ENCODE measurements at places on chromosomes 2 and 18.
A peak's percentile ranks its signal among the peaks of the same experiment; 100 is the strongest.

DNA sequence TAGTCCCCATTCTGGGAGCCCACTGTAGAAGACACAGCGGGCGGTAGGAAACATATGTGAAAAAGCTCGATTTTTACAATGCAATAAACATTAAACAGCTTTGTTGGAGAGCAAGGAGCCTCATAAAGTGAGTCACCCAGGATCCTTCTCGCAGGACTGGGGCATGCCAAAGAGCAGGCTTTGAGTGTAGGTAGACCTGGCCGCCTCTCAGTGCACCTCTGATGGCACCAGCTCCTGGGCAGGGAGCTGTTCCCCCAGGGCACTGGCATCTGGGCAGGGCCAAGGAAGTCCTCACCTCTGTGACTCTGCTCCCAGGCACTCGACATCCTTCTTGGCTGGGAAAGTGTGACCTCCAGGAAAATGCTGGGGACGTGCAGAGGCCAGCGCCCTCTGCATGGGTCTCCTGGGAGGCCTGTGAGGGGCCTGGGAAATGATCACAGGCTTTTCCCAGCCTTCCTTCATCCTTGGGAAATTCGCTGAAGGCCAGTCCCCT lies 94.2 kb downstream of the POLR1A start:
- DNase-seq: no peak

GRCh38 chr2:225120186-225120585 lies 77.9 kb upstream of the DOCK10 start:
- peak; percentile 35 for DNase-seq

GRCh38 chr2:78132391-78133370 lies 610.5 kb upstream of the LRRTM4 start:
- DNase-seq: no peak

DNA sequence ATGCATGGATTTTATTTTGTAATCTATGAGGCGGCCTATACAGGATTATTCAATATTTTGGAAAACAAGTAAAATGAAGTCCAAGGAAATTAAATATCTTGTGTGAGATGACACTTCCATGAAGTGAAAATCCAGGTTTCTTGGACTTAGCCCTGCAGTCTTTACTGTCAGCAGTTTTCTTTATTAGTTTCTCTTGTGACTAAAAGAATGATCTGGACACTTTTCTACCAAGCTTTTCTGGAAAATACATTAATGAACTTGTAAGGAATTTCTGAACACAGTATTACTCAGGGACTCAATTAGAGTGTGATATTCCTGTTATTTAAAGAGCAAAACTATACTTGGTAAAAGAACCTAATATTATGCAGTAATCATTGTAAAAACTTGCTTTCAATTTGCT lies 610.4 kb upstream of the SLC8A1 start:
- no peak for DNase-seq

DNA sequence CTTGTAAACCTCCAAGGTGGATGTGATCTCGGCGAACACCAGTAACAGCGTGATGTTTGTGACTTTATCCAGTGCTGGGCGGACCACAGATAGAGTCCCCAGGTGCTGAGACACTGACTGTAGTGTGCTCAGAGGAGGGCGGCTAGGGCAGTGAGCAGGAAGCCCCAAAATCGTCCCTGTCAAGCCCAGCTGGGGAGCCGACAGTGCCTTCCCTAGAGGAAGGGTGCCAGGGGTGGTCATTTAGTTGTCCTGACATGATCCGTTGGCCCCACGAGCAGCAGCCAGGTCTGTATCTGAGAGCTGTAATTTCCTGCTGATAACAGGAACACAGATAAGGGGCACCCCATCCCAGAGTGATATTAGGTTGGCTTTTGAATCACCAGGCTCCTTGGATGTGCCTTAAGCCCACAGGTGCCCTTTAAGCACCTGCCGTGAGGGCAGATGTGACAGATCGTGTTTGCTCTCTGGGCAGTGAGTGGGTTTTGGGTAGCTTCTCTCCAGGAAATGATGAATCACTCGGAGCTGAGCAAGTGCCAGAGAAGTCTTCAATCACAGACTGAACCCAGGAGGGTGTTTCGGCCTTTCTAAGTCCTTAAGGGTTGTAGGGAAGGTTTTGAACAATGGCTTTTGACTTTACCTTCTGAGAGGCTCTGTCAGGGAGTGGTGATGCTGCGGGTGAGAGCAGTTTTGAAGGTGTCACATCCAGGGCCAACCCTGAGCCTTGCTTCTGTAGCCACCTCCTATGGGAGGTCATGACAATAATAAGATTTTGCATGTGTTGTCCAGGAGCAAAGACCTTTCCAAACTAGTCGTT lies 7.7 kb downstream of the LPIN1 start:
- peak; percentile 42 for DNase-seq

GRCh38 chr2:160696087-160696452 lies 202.5 kb upstream of the RBMS1 start:
- DNase-seq: no peak

DNA sequence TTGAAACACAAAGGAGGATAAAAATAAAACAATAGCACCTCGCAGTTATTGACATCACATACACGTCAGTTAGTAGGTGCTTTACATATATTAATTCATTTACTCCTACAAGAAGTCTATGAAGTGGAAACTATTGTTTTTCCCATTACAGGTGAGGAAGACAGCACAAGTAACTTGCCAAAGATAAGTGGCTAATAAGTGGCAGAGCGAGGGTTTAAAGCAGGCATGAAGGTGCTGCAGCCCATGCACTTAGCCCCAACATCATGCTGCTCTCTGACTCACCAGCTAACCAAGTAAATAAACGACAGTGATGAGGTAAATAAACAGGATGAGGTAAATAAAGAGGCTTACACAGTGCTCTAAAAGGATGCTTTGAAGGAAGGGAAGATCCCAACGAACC lies 498.6 kb upstream of the ZEB2 start:
- DNase-seq: no peak

DNA sequence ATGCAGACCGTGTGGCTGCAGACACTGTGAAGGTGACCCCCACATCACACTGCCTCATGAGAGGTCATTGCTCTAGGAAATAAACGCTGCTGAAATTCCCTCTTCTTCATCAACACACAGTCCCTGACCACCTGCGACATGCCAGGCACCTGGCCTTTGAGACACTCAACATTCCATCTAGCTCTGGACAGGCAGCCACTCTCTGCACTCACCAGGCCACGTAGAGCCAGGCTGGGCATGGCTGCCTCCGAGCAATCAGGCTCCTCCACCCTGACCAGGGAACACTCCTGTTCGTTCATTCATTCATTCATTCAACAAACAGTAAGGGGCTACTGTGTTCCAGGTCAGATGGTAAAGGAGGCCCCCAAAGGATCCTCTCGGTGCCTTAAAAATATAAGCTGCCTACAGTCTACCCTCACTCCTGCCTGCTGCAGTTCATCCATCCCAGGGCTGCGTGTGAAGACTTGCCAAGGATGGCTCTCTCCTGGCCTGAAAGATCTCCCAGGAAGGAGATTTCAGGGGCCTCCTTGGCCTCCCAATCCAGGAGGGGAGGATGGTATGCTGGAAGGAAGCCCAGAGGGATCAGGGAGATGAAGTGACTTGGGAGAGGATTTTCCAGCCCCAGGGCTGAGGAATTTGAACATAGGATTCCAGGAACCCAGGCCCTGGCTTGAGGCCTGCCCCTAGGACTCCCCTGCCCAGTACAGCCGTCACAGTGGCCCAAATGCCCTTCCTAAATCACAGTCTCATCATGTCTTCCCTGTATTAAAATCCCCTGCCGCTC lies 66.7 kb downstream of the TNS1 start:
- DNase-seq: peak; percentile 45

DNA sequence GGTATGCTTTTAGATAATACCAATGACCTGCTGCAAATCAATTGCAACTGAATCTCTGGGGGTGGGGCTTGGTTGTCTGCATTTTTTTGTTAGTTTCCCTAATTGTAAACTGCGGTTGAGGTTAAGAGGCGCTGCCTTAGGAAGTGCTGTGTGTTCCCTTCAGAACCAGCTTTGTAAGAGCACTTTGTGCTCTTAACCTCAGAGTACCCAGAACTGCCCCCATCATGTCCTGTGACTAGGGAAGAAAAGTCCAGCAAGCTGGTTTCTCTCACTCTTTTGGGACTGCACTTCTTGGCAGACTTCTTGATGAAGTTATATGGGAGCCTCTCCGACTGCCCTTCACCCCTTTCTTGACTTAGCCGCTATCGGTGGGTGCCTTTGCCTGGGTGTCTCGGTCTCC lies 245.5 kb upstream of the CXCR4 start:
- DNase-seq: no peak

DNA sequence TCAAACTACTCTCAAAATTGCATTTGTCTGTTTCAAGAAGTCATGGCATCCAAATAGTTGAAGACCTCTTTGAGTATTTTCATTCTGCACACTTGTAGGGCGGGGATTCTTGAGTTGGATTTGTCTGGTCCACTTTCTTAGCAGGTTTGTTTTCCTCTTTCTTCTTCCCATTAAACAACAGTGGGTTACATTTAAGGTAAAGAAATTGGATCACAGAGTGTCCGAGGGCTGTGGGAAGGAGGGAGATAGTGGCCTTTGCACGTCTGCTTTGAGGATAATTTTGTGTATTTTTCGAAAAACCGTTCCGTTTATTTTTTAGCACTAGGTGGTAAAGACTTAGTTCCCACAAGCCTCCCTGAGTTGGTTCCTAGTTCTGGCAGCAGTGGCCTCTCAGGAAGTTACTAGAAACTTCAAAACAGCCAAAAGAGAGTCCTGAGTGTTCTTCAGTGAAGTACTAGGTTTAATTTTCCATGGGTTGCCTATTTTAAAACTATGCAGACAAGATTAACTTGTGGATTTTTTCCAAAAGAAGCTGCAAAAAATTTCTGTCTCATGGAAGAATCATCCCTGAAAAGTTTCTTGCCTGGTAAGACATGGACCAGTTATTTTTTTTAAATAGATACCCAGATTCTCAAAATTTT lies 107.9 kb downstream of the CDC42EP3 start:
- DNase-seq: no peak

DNA sequence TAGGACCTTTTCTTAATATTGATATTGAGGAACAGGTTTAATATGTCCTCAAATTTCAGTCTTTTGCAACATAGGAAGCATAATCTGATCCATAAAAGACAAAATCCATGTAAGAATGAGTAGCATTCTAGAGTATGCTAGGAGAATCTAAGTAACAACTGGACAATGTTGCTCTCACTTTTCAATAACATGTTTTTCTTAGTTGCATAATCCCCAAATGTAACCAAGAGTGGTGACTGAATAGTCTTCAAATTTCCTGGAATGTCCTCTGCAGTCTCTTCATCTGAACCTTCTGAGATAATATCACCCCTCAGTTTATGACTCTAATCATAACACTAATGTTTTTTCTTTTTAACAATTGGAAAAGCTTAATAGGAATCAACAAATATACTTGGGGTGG lies 110.0 kb upstream of the ZEB2 start:
- DNase-seq: no peak

- DNase-seq: no peak
Measured at GRCh38 chr2:206160125-206160806, 571 bp downstream of the EEF1B2 start.

DNA sequence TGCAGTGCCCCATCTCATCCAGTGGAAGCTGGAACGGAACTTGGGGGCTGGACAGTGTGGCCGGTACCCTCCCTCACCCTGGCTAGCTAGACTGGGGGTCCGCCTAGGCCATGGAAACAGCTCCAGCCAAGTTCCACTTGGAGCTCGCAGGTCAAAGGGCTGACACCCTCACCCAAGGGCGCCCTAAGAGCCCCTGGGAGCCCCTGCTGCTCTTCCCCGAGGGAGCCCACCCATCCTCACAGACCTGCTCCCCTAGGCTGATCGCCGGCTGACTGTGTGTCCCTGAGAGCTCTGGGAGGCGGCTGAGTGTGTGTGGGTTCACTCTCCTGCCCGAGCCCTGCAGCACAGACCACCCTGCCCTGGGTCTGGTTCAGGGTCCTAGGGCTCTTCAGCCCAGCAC lies 118.2 kb upstream of the OTOS start:
- DNase-seq: no peak

- no peak for DNase-seq
Measured at GRCh38 chr2:101064125-101064502, 62.0 kb downstream of the RPL31 start.

DNA sequence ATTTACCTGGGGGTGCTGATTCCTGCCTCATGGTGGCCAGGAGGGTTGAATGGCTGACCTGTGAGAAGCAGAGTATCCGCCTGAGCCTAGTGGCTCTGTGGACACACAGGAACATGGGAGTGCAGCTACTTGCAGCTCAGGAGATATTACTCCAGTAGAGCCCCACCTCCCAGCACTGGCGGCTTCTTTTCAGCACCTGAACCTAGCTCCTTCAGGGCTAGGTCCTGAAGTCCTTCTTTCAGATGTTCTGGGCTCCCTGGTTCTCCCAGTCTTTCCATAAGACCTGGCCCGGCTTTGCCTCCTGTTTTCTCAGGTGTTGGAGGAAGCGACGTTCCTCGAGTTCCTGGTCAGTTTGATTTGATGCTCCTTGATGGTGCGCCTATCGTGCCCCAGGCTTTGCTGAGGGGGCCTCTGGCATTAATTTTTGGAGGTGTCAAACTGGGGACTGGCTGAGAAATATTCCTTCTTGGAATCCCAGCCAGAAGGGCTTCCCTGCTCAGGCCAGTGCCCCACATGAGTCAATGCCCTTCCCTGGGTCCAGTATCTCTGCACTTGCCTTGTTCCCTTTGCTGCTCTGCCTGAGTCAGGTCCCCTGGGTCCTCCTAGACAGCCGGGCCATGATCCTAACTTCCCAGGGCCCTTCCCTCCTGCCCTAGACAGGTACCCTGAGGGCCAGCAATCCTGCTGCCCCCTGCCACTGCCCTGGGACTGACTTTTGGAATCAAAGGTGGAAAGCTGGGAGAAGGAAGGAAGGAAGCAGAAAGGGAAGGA lies 110.7 kb upstream of the HAAO start:
- DNase-seq: no peak

GRCh38 chr2:20758997-20759396 lies 63.9 kb downstream of the LDAH start:
- DNase-seq: no peak

GRCh38 chr2:45120546-45120945 lies 111.3 kb upstream of the SIX2 start:
- no peak for DNase-seq

DNA sequence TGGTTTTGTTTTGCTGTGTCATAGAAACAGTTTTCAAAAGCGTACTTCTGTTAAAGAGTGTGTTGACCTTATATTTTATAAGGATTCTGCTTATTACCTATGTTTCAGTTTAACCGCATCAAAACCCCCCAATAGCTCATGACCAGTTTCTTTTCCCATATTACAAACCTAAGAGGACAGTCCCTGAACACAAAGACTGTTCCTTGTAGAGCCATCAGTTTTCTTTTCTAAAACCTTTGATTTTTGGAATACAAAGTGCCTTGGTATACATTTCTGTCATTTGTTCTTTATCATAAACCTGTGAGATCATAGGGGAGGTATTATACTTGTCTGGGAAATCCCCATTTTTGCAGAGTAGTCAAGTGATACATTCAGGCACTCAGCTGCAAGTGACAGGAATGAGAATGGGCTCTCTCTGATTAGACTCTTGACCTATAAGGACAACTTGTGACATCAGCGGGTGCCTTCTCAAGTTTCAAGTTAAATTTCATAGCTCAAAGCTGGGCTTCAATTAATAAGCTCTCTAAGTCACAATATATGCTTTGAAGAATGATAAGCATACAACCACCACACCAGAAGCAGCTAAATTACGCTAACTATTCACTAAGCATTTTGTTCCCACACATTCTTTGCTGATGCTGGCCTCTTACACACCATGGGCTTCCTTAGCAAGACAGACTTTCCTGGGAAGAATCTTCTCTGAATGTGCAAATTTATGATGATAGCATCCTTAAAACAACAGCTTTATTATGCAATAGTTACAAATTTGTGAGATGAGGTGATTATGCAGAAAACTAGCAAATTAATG lies 97.5 kb upstream of the CD302 start:
- DNase-seq: no peak

All from HCEC 1CT (cell line).